ENCODE measurements at places on chromosomes 16 and 17.

DNA sequence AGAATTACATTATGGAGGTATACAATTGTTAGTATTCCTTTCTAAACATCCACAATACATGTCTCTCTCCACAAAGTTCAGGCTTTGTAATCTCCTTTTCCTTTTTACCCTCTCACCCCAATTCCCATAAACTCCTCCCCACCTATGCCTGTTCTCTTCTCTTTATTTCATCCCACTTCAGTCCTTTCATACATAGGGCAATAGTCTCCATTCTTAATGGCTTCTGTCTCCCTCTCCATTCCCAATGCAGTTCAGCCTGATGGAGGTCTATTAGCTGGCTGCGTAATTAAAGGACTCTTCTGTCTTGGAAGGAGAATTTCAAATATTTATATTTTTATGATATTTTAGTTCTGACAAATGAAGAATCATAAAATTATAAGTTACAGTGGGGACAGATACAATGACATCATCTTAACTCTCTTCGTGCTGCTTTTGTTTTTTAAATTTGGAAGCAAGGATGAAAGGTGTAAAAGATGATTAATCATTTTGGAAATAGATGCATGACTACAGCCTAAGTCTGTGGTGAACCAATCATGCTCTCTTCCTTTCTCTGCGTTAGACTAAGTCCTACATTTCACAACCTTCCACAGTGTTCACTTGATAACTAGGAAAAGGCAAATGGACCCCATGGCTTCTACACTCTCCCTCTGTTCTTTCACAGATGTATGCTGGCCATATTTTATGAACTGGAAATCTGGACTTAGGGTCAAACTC lies 11.2 kb upstream of the FAM20A start:
- DNase-seq: no peak

GRCh38 chr17:65340401-65340800 lies 203.2 kb downstream of the RGS9 start:
- no peak for DNase-seq

GRCh38 chr16:2371421-2371820 lies 30.9 kb upstream of the ABCA3 start:
- DNase-seq: no peak

DNA sequence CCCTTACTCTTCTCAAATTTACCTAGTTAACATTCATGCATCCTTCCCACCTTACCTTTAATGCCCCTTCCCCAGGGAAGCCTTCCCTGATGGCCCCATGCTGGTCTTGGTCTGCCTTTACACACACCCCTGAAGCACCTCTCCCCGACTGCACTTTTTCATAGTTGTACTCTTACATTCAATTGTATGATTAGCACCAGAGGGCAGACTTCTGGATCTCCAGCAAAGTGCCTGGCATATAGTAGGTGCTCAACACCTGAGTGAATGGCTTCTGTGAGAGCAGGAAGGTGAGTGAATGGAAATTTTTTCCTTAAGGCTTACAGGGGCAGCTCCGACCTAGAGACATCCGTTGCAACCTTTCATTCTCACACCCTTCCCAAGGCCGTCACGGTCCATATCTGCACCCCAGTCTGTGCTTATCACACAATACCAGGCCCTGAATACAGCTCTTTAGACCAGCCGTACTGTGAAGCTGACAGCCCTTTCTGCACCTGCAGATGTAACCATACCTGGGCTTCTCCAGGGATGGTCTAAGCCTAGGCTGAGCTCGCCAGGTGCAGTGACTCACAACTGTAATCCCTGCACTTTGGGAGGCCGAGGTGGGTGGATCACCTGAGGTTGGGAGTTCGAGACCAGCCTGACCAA lies 4.4 kb downstream of the PGAP3 start:
- no peak for DNase-seq

DNA sequence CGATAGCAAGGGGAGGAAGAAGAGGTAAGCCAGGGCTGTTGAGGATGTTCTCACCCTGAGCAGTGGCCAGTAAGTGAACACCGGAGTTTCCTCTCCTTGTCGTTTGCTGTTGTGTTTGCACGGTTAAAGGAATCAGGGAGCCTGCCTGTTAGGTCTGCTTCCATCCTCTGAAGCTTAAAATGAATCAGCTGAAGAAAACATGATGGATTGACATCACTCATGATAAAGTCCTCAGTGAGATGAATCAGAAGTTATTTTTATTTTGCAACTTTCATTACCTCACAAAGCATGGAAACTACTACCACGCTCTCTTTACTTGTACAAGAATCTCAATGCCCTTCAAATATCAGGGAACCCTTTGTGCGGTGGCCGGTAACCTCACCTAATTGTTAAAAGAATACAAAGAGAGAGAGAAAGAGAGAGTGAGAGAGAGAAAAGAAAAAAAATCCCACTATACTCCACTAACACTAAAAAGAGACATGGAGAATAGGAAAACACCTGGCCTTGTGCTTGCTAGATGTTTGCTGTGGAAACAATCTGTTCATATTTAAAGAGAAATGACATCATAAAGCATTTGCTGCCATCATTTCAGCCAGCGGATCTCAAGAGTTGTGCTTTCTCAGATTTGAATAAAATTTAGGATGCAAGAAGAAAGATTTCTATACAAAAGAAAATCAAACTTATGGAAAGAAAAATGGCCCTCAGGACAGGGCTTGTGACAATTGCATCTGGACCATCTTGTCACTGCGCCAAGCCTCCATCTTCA lies 441.6 kb upstream of the SALL1 start:
- DNase-seq: no peak

All from activated CD4-positive, CD25-positive, alpha-beta regulatory T cell treated with anti-CD3 and anti-CD28 coated beads, Interleukin-2, amount 50 U/mL, for 16 hours (primary cell).